ENCODE measurements at places on chromosomes 3 and 15.
A peak's percentile ranks its signal among the peaks of the same experiment; 100 is the strongest.

DNA sequence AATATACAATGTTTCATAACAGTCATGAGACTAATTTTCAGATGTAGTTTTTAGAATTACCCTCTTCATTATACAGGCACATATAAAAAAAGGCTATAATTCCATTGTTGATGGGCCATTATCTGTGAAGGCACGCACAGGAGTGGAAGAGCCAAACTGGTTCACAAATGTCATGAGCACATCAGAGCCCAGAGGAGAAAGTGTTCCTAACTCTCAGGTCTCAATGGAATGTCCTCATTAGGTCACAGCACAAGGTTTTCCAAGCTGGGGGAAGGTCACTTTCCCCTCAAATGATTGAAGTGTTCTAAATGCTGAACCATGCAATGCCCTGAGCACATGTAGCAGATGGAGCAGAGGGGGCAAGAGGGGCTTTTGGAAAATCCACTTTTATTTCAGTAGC lies 41.2 kb downstream of the GJD2 start:
- DNase-seq: no peak

DNA sequence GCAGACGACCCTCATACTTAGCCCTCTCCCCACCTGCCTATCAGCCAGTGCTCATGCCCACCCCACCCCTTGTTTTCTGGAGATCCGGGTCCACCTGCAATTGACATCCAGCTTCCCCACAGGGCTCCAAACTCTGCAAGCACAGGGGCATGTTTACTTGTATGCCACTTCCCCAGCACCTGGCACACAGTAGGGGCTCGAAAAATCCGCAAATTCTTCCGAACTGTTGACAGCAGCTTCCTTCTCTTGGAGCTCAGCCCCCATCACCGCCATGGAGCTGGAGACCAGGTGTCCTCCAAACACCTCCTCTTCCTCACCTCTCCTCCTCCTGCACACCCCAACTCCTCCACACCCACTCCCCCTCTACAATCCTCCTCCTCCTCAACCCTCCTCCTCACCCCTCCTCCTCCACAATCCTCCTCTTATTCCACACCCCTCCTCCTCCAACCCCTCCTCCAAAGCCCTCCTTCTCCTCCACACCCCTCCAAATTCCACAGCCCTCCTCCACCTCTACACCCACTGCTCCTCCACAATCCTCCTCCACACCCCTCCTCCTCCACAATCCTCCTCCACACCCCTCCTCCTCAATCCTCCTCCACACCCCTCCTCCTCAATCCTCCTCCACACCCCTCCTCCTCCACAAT lies 70.4 kb upstream of the BLM start:
- no peak for DNase-seq

GRCh38 chr15:98083203-98083910 lies 122.9 kb downstream of the ARRDC4 start:
- DNase-seq: no peak

- no peak for DNase-seq
Observed at GRCh38 chr3:26015752-26016151, 225.9 kb downstream of the OXSM start.

GRCh38 chr3:58104151-58104550 lies 95.9 kb downstream of the FLNB start:
- no peak for DNase-seq

- no peak for DNase-seq
Observed at GRCh38 chr3:159732172-159733111, 256.2 kb upstream of the IL12A start.

GRCh38 chr3:149199474-149199873 lies 22.2 kb downstream of the CP start:
- DNase-seq: peak; percentile 65

DNA sequence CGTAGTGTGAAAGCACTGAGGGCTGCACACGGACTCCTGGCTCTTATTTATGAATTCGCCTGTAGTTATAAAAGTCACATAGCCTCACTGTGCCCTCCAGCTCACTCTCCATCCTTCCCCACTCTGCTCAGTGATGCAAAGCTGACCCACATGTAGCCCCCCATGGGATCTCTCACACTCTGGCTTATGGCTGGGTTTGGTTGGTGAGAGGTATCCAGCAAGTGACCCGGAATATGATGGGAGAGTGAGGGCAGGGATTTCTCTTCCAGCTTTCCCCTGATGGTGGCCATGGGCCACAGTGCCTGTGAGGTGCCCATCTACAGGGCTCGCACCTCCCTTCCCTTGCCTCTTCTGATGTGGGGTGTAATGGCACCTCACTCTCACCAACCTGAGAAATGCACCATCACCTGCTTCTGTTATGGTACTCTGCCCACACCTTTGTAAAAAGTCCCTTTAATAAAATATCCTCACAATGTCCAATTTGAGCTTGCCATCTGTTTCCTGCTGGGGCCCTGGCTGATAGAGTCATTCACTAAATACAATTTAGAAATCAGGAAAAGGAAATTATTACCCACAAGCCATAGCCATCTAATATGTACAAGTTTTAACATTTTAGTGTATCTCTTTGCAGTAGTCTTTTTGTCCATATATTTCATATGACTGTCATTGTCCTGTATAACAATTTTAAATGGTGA lies 93.6 kb downstream of the SCN11A start:
- no peak for DNase-seq

DNA sequence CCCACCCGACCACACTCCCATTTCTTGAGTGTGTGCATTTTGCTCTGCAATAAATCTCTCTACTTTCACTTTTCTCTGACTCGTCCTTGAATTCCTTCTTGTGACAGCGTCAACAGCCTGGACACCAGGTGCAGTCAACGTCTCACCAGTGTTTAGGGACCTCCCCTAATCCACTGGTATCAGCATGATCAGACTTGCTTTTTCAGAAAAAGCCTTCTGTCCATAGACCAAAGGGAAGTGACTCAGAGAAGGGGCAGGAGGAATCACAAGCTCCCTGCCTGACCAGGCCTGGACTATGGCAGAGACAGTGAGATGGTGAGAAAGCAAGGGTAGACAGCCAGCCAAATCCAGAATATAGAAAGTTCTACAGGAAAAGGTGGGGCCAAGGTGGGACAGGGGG lies 15.5 kb downstream of the CCR5 start:
- DNase-seq: no peak

DNA sequence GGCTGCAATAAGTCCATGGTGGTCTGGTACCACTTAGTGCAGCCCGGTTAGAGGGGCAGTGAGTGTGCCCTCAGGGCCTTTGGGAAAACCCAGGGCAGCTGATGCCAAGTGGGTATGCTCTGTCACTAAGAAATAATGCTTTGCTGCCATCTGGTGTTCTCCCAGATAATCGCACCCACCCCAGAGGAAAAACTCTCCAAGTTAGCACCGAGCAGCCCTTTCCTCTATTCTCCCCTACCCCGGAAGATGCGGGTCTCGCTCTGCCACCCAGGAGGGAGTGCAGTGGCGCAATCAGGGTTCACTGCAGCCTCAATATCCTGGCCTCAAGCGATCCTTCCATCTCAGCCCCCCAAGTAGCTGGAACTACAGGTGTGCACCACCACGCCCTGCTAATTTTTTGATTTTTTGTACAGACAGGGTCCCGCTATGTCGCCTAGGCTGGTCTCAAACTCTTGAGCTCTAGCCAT lies 21.3 kb upstream of the DAPK2 start:
- DNase-seq: peak; percentile 51

GRCh38 chr3:11478167-11478566 lies 165.5 kb downstream of the VGLL4 start:
- no peak for DNase-seq

GRCh38 chr3:183341545-183342288 lies 86.7 kb downstream of the MCF2L2 start:
- no peak for DNase-seq

DNA sequence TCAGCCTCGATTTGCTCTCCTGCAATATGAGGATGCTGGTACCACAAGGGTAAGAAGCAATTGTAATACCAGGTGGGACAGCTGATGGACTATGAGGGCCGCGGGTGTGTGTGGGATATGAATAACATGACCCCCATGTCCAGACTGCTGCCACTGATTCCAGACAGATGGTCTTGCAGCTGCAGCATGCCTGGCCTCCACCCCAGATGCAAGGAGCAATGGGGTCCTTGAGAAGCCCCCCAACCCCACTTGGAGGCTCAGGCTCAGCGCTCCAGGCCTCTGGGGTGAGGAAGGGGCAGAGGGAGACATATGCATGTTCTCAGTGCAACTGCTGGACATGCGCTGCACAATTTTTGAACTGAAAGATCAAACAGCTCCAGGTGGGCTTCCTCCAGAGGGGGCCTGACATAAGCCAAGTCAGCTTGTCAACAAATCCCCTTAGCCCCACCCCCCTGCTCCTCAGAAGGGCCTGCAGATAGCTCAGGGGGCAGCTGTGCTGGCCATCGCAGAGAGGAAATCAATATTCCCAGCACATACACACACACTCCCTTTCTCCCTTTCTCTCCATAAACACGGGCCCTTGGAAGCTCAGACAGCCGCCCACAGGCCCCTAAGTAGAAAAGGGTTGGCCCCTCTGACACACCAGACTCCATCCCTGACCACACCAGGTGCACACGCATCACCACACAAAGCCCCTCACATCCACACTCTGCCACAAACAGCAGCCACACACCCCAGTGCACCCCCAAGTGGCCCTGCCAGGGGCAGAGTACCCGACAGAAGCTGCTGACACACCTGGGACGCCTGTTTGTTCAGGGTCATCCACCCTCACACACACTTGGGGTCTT lies 107.0 kb downstream of the IQSEC1 start:
- DNase-seq: peak; percentile 25

- DNase-seq: no peak
Observed at GRCh38 chr3:78519281-78519680, 1248.5 kb downstream of the ROBO1 start.

DNA sequence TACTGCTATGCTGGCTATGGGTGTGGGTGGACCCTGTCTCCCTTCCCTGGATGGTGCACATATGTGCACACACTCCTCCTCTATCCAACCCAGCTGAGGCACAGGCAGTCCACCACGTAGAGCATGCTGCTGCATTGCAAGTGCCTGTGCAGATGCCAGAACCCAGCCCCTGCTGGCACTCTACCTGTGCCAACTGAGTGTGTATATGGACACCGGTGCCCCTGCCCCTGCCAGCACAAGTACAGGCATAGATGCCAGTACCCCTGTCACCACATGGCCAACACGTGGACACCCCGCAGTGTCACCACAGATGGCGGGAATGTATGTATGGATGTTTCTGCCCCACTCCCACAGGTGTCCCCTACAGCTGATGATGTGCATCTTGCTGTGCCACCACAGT lies 216.5 kb downstream of the ISL2 start:
- DNase-seq: no peak

DNA sequence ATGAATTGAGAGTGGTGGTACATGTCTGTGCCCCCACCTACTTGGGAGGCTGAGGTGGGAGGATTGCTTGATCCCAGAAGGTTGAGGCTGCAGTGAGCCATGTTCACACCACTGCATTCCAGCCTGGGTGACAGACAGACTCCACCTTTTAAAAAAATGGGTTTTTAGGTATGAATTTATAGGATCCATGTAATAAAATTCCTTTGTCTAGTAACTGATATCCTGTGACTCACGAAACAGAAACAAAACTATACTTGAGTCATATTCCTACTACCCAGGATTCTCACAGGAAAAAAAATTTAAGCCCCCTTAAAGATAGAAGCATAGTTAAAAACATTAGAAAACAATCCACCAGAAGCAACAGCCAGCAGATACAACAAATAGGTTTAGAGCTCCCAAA lies 10.0 kb upstream of the CRTC3 start:
- no peak for DNase-seq

DNA sequence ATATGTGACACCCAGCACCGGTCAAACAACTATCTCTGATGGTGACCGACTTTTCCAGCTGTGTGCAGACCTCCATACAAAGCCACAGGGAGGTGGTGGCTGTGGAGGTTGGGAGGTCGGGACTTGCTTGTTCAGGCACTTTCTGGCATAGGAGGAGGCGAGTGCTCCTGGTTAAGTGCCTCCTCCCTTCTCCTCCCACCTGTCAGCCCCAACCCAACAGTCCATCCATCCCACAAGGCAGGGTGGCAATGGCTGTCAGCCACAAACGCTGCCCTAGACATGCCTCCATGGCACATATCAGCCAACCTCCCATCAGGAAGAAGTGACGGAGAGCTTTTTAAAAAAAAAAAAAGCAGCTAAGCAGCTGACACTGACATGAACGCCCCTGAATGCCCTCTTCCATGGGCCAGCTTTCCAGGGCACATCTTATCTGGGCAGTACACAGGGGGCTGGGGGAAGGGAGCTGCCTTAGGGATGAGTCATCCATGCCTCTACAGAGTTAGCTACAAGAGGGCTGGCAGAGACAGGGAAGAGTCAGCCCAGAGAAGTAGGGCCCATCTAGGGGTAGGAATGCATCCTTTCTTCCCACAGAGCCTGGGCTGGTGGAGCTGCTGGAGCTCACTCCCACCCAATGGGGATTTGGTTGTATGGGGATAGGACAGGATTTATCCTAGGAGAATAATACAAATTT lies 41.2 kb downstream of the CCDC12 start:
- DNase-seq: no peak

GRCh38 chr15:40764629-40765103 lies 798 bp downstream of the GCHFR start:
- no peak for DNase-seq

DNA sequence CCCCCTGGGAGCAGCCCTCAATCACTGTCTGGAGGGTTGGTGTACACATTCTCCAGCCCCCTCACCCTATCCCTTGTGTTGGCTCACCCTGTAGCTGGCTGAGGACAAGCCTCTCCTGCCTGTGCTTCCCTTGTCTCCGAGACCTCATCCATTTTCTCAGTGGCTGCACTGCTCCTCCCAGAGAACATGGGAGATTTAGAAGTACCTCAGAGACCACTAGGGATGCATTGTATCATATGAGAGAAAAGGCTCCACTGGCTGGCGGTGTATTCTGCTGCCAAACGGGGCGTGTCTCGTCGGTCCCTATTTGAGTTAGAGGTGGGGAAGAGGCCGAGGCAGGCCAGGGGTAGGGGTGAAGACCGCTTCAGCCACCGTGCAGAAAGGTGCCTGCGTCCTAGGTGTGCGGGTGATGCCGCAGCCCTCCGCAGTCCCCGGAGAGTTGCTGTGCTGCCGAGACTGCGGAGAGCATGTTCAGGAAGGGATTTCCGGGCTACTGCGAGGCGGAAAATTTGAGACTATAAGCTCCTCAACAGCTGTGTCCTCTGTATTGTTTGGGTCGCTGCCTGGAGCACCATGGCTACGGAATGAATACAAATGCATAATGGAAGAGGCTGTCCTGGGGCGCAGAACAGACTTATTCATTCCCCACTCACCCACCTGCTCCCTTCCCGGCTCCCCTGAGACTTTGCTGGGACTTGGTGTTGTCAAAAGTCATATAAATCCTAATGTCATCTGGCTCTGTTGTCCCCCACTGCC lies 43.8 kb downstream of the SPSB4 start:
- peak; percentile 72 for DNase-seq

- peak; percentile 2 for DNase-seq
Observed at GRCh38 chr3:96813820-96814650, at the start of gene EPHA6. EPHA6 (plus strand) TSS chr3:96814594.

- DNase-seq: no peak
Observed at GRCh38 chr3:187966096-187966495, 187.9 kb upstream of the LPP start.

All from NCI-H1092 (cell line).